ENCODE measurements at places on chromosomes 3 and 15. TPM values are rescaled to one million over a fixed set of nuclear protein-coding genes. Genes with fewer than 3 reads are reported as not detected.

XYLB gene
- total RNA-seq: 2.9 TPM

SLC22A13 gene
- total RNA-seq: 1.2 TPM

GOLGA8R gene
- total RNA-seq: 2.7 TPM

ADGRG7 gene
- total RNA-seq: not detected

TRPM1 gene
- not detected for total RNA-seq

GRCh38 chr15:101063212-101063611 is 144.1 kb downstream of the LRRK1 start:
- H3K27ac ChIP-seq: no peak overlapping the region
- no peak for DNase-seq
- no peaks in the 10 kb centered on the region for H3K27me3 ChIP-seq
- no peaks in the 10 kb centered on the region for H3K36me3 ChIP-seq
- H3K4me1 ChIP-seq: no peaks in the 10 kb centered on the region

GRCh38 chr3:172370419-172370818 is 77.8 kb downstream of the GHSR start:
- H3K36me3 ChIP-seq: no peaks in the 10 kb centered on the region
- DNase-seq: no peak
- no peak overlapping the region for H3K27ac ChIP-seq
- H3K4me1 ChIP-seq: no peaks in the 10 kb centered on the region
- no peaks in the 10 kb centered on the region for H3K27me3 ChIP-seq
- no peak overlapping the region for H3K4me3 ChIP-seq

DNA sequence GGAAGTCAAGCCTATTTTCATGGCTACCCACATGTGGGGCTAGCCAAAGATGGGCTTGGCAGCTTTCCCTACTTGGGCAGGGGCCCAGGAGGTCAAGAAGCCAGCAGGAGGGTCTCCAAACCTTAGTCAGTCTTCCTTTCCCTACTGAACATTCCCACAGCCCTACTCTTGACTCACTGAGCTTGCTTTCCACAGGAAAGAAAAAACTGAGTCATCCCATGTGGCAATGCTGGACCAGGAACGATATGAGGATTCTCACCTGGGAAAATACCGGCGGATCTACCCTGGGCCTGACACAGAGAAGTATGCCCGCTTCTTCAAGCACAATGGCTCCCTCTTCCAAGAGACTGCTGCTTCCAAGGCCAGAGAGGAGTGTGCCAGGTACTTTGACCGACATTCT is 3.7 kb upstream of the NGRN start:
- no peak for DNase-seq
- H3K27ac ChIP-seq: no peak overlapping the region
- no peaks in the 10 kb centered on the region for H3K27me3 ChIP-seq
- H3K4me3 ChIP-seq: no peak overlapping the region

- no peaks in the 10 kb centered on the region for H3K4me1 ChIP-seq
- H3K4me3 ChIP-seq: no peak overlapping the region
- H3K36me3 ChIP-seq: no peaks in the 10 kb centered on the region
- H3K27ac ChIP-seq: no peak overlapping the region
These were observed 18.1 kb upstream of the STAC start for GRCh38 chr3:36362216-36362615.

- no peak for DNase-seq
- no peak overlapping the region for H3K27ac ChIP-seq
- no peak overlapping the region for H3K4me3 ChIP-seq
- H3K36me3 ChIP-seq: no peaks in the 10 kb centered on the region
These were observed 486.0 kb upstream of the CFAP20DC start for GRCh38 chr3:59535791-59536221.

DNA sequence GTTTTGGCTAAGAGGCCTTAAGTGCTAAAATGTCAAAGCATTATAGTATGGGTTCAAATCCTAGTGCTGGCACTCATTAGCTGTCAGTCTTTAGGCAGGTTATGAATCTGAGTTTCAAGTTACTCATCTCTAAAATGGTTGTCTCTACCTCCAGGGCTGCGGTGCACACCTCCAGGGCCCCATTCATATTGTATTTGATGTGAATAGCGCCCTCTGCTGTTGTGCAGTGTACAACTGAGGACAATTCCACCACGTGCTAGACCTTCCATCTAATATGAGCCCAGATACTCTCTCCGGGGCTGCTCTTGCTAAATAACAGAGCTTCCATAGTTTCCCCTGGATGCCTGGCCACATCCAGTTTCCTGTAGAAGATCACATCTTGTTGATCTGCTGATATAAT is 54.3 kb downstream of the OXNAD1 start:
- H3K4me1 ChIP-seq: peaks cover 63% of the 10 kb centered on the region
- H3K4me3 ChIP-seq: peak overlapping the region; percentile 31
- H3K36me3 ChIP-seq: peaks cover 17% of the 10 kb centered on the region
- DNase-seq: peak; percentile 89

GRCh38 chr15:26879706-26880105 is 12.8 kb downstream of the GABRA5 start:
- no peaks in the 10 kb centered on the region for H3K36me3 ChIP-seq
- no peaks in the 10 kb centered on the region for H3K27me3 ChIP-seq
- H3K4me1 ChIP-seq: no peaks in the 10 kb centered on the region
- H3K27ac ChIP-seq: no peak overlapping the region
- no peak overlapping the region for H3K4me3 ChIP-seq
- DNase-seq: no peak

GRCh38 chr3:186401556-186401955 is 39.5 kb upstream of the DGKG start:
- no peaks in the 10 kb centered on the region for H3K36me3 ChIP-seq
- DNase-seq: no peak
- no peak overlapping the region for H3K27ac ChIP-seq
- no peak overlapping the region for H3K4me3 ChIP-seq

GRCh38 chr15:62753518-62754221 is 288.9 kb upstream of the TPM1 start:
- H3K36me3 ChIP-seq: no peaks in the 10 kb centered on the region
- DNase-seq: no peak
- H3K27me3 ChIP-seq: no peaks in the 10 kb centered on the region
- H3K4me1 ChIP-seq: peaks cover 5% of the 10 kb centered on the region

- H3K36me3 ChIP-seq: peaks cover 2% of the 10 kb centered on the region
- no peaks in the 10 kb centered on the region for H3K27me3 ChIP-seq
- no peaks in the 10 kb centered on the region for H3K4me1 ChIP-seq
- H3K4me3 ChIP-seq: no peak overlapping the region
- no peak overlapping the region for H3K27ac ChIP-seq
- DNase-seq: no peak
These were observed 64.9 kb downstream of the IMPG2 start for GRCh38 chr3:101255441-101255840.

GRCh38 chr15:47218295-47218694 is 499.0 kb upstream of the SEMA6D start:
- H3K27me3 ChIP-seq: no peaks in the 10 kb centered on the region

DNA sequence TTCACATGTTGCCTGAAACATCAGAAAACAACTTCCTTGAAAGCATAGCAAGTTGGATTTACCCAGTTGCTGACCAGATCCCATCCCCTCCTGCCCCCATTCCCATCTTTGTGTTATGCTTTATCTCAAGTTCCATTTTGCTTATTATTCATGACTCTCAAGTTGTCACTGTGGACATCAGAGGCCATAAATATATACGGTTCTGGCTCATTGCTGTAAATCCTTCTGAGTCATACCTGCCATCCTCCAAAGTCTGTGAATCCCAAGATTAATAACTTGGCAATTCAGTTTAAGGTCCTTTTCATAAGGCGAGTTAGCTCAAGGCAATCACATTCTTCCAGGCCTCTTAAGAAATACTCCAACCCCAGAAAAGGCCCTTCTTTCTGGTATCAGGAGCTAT is 126.2 kb upstream of the C2CD4B start:
- no peak overlapping the region for H3K4me3 ChIP-seq
- H3K27ac ChIP-seq: no peak overlapping the region
- no peak for DNase-seq
- H3K4me1 ChIP-seq: no peaks in the 10 kb centered on the region

- no peaks in the 10 kb centered on the region for H3K36me3 ChIP-seq
- peaks cover 60% of the 10 kb centered on the region for H3K27me3 ChIP-seq
- no peak overlapping the region for H3K4me3 ChIP-seq
- no peak overlapping the region for H3K27ac ChIP-seq
- H3K4me1 ChIP-seq: no peaks in the 10 kb centered on the region
These were observed 1032.4 kb downstream of the MCTP2 start for GRCh38 chr15:95263751-95264150.

GRCh38 chr3:55440104-55440708 is 46.9 kb downstream of the WNT5A start:
- H3K4me3 ChIP-seq: no peak overlapping the region
- no peak overlapping the region for H3K27ac ChIP-seq
- no peaks in the 10 kb centered on the region for H3K4me1 ChIP-seq
- DNase-seq: no peak
- no peaks in the 10 kb centered on the region for H3K36me3 ChIP-seq
- H3K27me3 ChIP-seq: peaks cover 3% of the 10 kb centered on the region

- H3K4me3 ChIP-seq: no peak overlapping the region
- H3K27me3 ChIP-seq: no peaks in the 10 kb centered on the region
- H3K36me3 ChIP-seq: peaks cover 3% of the 10 kb centered on the region
These were observed 148.7 kb upstream of the TGFBR2 start for GRCh38 chr3:30457726-30458125.

DNA sequence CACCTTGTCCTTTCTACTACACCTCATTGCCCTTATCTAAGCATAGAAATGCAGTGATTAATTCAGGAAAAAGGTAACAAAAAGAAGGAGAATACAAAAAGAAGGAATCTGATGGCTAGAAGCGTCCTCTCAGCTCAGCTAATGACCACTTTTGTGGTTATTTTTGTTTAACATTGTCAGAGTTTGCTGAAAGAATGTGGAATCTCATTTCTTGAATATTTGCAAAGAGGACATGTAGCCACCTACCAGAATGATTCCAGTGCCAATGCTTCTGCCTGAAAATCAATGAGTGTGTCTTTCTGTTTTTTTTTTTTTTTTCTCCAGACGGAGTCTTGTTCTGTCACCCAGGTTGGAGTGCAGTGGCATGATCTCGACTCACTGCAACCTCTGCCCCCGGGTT is 24.5 kb downstream of the NANOGP8 start:
- H3K4me3 ChIP-seq: no peak overlapping the region
- DNase-seq: no peak
- no peaks in the 10 kb centered on the region for H3K36me3 ChIP-seq
- H3K27ac ChIP-seq: no peak overlapping the region

DNA sequence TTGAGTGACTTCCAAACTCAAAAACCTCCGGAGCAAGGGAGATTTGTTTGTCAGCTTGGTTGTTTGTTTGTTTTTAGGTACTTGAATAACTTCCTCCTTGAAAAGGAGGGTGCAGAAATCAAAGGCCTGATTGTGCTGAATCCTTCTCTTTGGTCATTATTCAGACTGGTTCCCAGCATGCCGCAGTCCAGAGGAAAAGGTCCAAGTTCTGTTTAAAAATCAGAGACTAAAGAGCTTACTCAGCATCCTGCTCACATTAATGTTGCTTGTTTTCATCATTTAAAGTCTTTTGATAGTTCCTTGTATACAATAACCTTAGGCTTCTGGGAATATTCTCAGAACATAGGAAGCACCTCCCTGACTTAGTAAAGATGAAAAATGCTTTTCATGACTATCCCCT is 982 bp upstream of the SCG3 start:
- peaks cover 7% of the 10 kb centered on the region for H3K4me1 ChIP-seq
- no peak overlapping the region for H3K4me3 ChIP-seq

DNA sequence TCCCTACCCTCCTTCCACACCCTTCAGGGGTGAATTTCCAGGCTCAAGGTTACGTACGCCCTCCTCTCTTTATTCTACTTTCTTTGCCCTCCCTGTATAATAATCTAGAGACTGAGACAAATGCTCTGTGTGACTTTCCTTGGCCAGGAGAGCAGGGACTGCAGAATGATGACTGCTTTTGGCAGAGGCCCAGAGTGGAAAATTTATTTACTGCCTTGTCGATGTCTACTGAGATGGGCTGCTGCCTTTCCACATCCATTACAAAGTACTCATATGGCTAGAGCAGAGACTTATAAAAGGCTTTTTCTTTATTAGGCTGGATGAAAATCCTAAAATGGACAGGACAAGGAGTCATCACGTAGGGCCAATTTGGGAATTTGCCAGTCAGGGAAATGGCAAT is 576.2 kb downstream of the TUSC7 start:
- no peaks in the 10 kb centered on the region for H3K27me3 ChIP-seq
- no peak overlapping the region for H3K27ac ChIP-seq
- no peak overlapping the region for H3K4me3 ChIP-seq
- H3K36me3 ChIP-seq: no peaks in the 10 kb centered on the region
- no peaks in the 10 kb centered on the region for H3K4me1 ChIP-seq

DNA sequence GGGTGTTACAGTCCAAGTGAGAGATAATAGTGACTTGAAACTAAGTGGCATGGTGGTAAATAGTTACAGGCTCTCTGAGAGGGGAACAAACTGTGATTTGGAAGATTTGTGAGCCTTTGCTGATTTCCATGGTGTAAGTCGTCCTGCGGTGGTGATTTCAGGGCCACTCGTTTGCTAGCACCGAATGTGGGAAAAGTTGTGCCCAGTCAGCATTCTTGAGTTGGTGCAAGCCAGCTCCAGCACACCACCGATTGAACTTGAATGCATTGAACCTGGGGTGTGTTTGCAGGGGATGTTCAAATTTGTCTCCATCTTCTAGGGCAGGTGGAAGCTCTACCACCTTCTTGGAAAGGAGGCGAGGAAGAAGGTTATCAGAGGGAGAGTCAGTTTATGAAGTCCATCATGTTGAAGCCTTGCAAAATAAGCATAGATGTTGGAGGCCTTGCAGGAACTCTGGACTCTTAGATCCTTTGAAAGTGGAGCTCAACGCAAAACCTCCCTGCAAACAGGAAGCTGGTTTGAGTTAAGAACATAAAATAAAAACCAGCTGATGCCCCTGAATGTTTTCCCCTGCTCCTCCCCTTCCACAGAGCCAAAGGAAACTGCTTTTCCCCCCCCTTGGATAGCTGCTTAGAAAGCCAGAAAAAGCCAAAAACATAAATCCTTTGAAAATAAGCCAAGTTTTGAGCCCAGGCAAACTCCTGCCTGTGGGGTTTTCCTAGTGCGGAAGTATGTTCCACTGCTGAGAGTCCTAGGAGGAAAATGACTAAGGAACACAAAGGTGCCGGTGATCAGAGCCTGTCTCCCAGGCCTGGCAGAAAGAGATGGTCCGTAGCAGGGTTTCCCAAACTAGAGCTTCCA is 21.9 kb downstream of the MAPKBP1 start:
- H3K27ac ChIP-seq: no peak overlapping the region
- DNase-seq: no peak
- H3K4me3 ChIP-seq: no peak overlapping the region
- H3K36me3 ChIP-seq: no peaks in the 10 kb centered on the region
- no peaks in the 10 kb centered on the region for H3K27me3 ChIP-seq

GRCh38 chr3:171255236-171255806 is 204.9 kb downstream of the TNIK start:
- peak overlapping the region; percentile 91 for H3K27ac ChIP-seq
- no peaks in the 10 kb centered on the region for H3K36me3 ChIP-seq
- peaks cover 96% of the 10 kb centered on the region for H3K4me1 ChIP-seq
- H3K27me3 ChIP-seq: no peaks in the 10 kb centered on the region

GRCh38 chr15:29632671-29633406 is 189.4 kb downstream of the TJP1 start:
- no peaks in the 10 kb centered on the region for H3K36me3 ChIP-seq
- no peak overlapping the region for H3K4me3 ChIP-seq
- no peak for DNase-seq

GRCh38 chr3:135191708-135192107 is 396.6 kb downstream of the EPHB1 start:
- no peak for DNase-seq
- no peaks in the 10 kb centered on the region for H3K36me3 ChIP-seq
